T-helper 1 cell (primary cell): ENCODE measurements at places on chromosomes 13 and 19.

- DNase-seq: no peak
These were observed 27.0 kb downstream of the OXGR1 start for GRCh38 chr13:96967248-96967745.

- DNase-seq: no peak
These were observed 14.4 kb upstream of the TPM4 start for GRCh38 chr19:16061943-16062342.

DNA sequence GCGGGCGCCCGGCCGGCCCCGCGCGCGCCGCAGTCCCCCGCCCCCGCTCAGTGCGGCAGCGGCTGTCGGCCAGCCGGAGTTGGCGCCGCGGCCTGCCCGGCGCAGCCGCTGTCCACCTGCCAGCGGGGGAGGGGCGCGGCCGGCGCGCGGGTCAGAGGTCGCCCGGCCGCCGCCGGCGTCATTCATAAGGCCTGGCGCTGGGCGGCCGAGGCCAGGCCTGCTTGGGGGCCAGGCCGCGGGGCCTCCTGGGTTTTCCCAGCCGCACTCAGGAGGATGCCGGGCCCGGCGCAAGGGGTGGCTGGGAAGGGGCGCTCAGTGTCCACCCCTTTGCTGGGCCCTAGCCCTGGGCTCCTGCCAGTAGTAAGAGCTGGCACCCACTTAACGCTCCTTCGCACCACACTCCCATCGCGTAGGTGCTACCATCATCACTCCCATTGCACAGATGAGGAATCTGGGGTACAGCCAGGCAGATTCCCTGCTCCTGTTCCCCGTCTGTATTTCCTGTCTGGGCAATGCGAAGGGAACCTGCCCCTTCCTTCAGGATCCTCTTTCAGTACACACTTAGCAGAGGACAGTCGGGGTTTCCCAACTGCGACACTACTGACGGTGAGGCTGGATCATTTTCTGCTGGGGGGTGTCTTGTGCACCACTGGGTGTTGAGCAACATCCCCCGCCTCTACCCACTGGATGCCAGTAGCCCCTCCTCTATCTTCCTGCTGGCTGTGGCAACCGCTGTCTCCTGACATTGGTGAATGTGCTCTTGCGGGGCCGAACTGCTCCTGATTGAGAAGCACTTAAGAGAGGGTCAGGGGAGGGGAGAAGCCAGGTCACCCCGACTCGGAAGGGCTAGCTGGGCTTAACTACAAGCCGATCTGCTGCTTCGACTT is 846 bp upstream of the PRKACA start:
- no peak for DNase-seq

DNA sequence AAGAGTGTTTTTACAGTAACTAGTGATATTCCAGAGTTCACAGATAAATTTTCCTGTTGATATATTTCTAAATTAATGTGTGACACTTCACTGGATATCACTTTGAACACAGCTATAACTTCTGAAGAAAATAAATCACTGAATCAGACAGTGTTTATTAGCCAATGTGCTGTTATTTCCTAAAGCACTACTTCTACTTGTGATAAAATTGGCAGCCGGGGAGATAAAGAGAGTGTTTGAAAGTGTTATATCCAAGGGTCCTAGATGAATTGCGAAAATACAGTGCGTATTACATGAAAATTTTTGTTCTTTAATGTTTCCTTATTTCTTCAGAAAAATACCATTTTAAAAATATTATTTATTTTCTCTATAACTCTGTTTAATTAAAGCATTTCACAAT is 417.5 kb upstream of the ARGLU1 start:
- DNase-seq: no peak

GRCh38 chr13:24931450-24932251 is 164.3 kb upstream of the PABPC3 start:
- DNase-seq: no peak

- DNase-seq: peak; percentile 18
These were observed 53.2 kb downstream of the CDADC1 start for GRCh38 chr13:49300739-49301589.

DNA sequence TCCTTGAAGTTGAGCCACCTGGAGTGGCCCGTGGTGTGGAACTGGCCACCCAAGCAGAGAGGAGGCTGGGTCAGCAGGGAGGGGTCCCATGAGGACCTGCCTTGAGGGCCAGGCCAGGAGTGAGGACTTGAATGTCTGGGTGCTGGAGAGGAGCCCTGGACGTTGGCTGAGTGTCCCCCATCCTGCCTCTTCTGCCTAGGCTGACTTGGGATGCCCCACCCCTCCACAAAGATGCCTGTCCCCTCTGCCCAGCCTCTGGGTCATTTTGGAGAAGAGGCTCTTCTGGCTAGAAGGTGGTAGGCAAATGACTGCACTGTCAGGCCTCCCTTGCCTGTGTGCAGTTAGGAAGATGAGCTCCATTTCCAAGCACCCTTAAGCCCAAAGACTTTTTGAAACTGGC is 1.7 kb downstream of the SSBP4 start:
- DNase-seq: no peak

DNA sequence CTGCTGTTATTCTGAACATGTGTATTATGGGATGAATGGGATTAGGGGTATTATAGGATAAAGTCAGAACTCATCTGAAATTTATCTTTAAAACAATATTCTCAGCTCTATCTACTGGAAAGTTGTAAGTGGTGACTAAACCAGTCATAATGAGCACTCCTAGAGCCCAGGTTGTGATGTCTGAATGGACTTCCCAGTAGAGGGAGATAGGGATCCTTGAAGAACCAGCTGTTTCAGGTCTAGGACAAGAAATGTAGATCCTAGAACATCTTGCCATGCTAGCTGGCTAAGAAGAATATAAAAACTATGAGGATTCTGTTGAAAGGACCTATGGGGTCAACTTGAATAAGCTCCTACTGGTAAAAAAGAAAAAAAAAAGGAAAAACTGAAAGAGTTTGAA is 310.8 kb downstream of the SLC7A1 start:
- no peak for DNase-seq

- no peak for DNase-seq
These were observed 28.5 kb downstream of the POP4 start for GRCh38 chr19:29634423-29635130.

DNA sequence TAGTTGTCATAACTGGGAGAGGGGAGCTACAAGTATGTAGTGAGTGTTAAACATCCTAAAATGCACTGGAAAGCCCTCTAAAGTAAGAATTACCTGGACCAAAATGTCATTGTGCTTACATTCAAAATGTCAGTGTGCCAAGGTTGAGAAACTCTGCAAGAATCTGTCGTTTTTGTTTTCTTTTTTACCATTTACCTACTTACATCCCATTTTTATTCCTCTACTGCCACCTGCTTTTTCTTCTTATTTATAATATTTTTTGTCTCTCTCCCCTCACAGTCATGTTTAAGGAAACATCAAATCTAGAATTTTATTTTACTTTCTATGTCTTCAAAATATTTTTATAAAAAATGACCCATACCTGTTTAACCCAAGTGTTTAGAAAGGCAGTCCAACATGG is 226.4 kb downstream of the PCDH17 start:
- DNase-seq: no peak

- no peak for DNase-seq
These were observed 267.1 kb upstream of the TMTC4 start for GRCh38 chr13:100941377-100942368.

GRCh38 chr19:43462785-43463380 is 2.5 kb downstream of the LYPD3 start:
- DNase-seq: no peak

GRCh38 chr19:48445256-48445605 is 552 bp upstream of the GRWD1 start:
- DNase-seq: no peak

DNA sequence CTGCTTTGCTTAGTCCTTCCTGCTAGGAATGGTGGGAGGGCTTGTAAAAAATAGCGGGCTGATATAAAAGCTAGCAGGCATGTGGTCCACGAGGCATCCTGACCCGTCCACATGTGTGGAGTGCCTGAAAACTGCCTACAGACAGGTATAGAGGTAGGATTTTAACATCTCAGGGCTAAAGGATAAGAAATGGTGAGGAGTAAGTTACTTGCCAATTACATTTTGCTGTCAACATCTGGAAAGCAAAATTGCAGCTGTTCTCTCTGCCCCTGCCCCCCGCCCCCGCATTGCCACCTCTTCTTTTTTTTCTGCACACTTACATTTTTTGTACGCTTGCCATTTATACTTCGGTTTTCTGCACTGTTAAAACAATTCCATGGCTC is 21.0 kb downstream of the NFIX start:
- no peak for DNase-seq
